ENCODE measurements at places on chromosomes 3 and 15. TPM values are rescaled to one million over a fixed set of nuclear protein-coding genes. Genes with fewer than 3 reads are reported as not detected.

DNA sequence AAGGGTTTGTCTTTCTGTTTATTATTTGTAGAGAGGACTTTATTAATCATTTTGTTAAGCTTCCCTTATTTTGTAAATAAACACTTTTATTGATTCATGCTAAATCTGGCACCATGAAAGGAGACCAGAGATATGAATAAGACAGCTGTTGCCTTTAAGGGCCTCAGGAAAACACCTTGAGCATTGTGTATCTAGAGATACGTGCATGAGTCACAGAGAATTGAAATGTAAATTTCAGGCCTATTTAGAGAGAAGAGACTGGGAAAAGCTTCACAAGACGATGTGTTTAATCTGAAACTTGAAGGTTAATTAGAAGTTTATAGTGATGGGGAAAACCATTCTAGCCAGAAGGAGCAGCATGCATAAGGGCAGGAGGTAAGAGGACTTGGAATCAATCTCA lies 28.6 kb upstream of the UTS2B start:
- H3K27ac ChIP-seq, result no peak overlapping the region
- H3K36me3 ChIP-seq, result no peaks in the 10 kb centered on the region

- H3K4me3 ChIP-seq, result no peak overlapping the region
- DNase-seq, result no peak
- no peaks in the 10 kb centered on the region for H3K36me3 ChIP-seq
- peaks cover 12% of the 10 kb centered on the region for H3K4me1 ChIP-seq
- H3K27ac ChIP-seq, result no peak overlapping the region
Observed at GRCh38 chr3:40997711-40998519, 201.4 kb upstream of the CTNNB1 start.

DNA sequence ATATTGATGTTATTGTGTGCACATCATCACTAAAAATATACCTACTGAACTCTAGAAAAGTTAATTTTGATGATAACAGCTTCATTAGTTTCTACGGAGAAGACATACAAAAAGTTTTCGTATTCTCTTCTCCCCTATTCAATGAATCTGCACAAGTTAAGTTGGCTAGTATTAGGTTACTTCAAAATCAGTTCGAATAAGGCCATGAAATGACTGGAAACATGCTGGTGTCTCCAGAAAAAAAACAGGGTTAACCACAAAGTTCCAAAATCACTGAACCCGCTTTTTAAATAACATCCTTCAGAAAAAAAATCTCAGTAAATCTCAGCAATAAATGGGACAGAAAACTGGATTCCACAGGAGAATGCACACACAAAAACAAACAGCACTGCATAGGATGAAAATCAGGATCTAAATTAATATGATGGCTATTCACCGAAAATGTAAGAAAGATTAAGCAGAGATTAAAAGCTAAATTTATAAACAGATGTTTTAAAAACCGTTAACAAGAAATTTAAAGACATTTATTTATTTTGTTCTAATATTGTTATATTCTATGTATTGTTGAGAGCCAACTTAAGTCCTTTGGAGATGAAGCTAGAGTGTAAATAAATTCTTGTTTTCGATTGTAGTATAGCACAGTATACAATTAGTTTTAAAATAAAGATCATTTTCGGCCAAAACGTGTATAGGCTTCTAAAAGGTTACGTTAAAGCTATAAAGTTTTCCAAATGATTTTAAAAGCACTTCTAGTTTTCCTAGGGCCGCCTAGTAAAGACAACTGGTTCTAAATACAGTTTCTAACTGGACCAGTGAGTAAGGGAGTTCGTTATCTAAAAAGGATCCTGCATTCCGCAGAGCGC lies 1.0 kb downstream of the IGSF11 start:
- H3K27me3 ChIP-seq, result peaks cover 34% of the 10 kb centered on the region
- no peak overlapping the region for H3K27ac ChIP-seq
- H3K4me3 ChIP-seq, result peak overlapping the region; percentile 82
- no peaks in the 10 kb centered on the region for H3K36me3 ChIP-seq

DNA sequence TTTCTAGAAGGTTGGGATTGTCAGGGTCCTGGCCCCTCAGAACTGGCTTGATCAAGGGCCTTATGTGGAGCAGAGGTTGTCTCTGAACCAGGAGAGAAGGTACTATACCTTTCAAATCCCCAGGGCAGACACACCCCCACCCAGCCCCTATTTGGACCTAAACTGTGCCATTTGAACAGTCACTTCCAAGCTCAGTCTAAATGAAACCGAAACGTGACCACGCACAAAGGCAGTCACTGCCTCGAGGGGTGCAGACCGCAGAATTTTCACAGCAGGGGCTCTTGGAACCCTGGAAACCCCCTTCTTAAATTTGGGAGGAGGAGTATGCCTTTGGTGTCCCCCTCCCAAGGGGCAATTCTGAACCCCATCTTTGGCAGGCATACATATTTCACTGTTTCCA lies 53.7 kb downstream of the GRIP2 start:
- no peaks in the 10 kb centered on the region for H3K27me3 ChIP-seq
- no peak for DNase-seq
- H3K36me3 ChIP-seq, result peaks cover 19% of the 10 kb centered on the region
- H3K4me3 ChIP-seq, result no peak overlapping the region
- H3K4me1 ChIP-seq, result no peaks in the 10 kb centered on the region

DNA sequence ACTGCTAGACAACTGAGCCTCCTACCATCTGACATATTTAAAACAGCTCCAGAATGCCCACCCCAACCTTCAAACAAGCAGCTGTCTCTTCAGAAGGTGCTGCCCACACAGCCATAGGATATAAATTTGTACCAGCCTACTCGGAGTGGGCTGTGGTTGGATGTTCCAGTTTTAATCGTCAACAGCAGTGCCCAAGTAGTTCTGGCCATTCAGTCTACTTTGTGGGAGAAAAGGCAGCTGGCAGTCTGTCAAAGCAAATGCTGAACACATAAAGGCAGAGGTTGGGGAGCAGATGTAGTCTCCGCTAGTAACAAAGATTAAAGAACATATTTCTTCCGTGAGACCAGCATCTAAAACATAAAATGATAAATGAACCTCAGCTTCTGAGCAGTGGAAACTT lies 15.9 kb upstream of the ERC2 start:
- no peaks in the 10 kb centered on the region for H3K4me1 ChIP-seq
- H3K27me3 ChIP-seq, result peaks cover 15% of the 10 kb centered on the region
- no peak for DNase-seq
- H3K4me3 ChIP-seq, result no peak overlapping the region
- H3K36me3 ChIP-seq, result no peaks in the 10 kb centered on the region

DNA sequence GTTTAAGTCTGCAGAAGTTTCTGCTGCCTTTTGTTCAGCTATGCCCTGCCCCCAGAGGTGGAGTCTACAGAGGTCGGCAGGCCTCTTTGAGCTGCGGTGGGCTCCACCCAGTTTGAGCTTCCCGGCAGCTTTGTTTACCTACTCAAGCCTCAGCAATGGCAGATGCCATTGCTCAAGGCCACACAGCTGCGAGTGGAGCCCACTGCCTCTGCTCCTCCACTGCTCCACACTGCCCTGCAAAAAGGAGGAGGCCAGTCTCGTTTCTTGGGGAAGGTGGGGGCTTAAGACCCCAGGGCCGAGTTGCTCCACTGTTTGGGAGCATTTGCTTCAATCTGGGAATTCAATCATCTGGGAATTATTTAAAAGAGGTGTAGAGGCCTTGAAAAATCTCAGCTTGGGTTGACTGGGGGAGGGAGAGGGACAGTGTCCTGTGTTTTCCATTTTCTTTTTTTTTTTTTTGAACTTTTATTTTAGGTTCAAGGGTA lies 144.6 kb upstream of the MEF2A start:
- no peaks in the 10 kb centered on the region for H3K36me3 ChIP-seq
- H3K4me1 ChIP-seq, result peaks cover 53% of the 10 kb centered on the region
- H3K27me3 ChIP-seq, result no peaks in the 10 kb centered on the region
- peak overlapping the region; percentile 43 for H3K4me3 ChIP-seq

GRCh38 chr3:12308517-12308916 lies 19.6 kb downstream of the PPARG start:
- no peak overlapping the region for H3K4me3 ChIP-seq
- H3K4me1 ChIP-seq, result no peaks in the 10 kb centered on the region
- H3K27ac ChIP-seq, result no peak overlapping the region
- no peak for DNase-seq
- no peaks in the 10 kb centered on the region for H3K36me3 ChIP-seq

DNA sequence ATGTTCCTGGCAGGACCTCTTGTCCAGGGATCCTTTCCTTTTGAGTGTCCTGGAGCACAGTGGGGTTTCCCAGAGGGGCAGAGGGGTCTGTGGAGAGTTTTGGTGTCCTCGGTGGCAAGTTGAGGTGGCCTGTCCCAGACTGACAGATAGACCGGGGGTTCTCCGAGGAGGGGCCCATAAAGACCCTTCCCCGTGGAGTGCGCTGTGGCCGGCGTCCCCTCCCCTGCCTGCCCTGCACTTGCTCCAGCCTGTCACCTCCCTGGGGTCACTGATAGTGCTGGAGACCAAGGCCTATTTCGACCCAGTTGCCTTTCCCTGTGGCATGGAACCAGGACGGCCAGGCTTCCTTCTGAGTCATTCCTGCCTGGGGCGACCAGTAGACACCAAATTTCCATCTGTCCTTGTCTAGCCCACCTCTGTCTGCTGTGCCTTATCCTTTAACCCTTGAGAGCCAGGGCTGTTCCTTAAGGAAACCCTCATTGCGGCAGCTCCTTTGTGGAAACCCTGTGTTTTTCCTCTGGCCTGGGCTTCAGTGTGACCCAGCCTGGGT lies 2.9 kb downstream of the MUC4 start:
- no peak for DNase-seq
- no peaks in the 10 kb centered on the region for H3K36me3 ChIP-seq
- H3K27me3 ChIP-seq, result no peaks in the 10 kb centered on the region
- H3K4me3 ChIP-seq, result no peak overlapping the region
- no peak overlapping the region for H3K27ac ChIP-seq

DNA sequence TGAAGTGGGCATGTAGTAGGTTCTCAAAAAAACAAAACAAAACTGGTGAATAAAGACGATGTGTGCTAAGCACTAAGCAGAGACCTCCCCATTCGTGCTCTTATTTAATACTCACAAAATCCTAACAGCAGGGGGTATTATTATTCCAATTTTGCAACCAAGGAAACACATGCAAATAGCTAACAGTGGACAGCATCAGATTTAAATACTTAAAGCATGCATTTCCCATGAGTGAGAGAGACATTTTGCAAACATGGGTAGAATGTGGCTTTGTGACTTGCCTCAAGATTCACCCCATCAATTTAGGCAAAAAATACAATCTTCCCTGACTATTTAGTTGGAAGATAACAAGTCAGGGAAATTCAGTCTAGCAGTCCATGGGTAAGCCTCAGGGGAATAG lies 946.2 kb upstream of the CFAP20DC start:
- peaks cover 93% of the 10 kb centered on the region for H3K4me1 ChIP-seq
- peaks cover 5% of the 10 kb centered on the region for H3K36me3 ChIP-seq
- peak overlapping the region; percentile 72 for H3K27ac ChIP-seq

DNA sequence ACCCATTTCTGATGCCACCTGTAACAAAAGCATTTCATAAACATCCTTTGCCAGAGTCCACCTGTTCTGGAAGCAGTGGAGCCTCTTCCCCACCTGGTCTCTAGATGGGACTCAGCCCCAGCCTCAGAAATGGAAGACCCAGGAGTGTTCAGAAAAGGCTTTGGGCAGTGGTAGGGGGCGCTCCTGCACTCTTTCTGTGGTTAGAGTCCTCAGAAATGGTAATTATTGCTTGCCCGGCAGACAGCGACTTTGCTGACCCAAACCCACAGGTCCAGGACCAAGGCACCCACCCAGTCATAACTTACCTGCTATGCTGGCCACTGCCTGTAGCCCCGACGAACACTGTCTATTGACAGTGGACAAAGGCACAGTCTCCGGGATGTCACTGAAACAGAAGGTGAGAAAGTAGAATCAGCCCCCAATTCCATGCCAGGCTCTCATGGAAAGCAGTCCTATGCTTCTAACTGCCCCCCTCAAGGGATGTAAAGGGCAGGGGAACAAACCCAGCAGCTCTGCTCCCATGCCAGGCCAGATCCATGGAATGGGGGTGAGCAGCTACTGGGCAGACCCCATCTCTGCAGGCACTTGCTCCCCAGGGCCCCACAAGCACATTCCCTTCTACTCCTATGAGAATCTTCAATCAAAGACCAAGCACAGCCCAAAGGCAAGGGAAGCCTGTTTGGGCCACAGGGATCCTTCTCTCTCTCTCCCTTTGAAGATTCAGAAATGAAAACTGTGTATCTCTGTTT lies 5.1 kb downstream of the ACAA1 start:
- no peak overlapping the region for H3K4me3 ChIP-seq
- H3K27me3 ChIP-seq, result no peaks in the 10 kb centered on the region

DNA sequence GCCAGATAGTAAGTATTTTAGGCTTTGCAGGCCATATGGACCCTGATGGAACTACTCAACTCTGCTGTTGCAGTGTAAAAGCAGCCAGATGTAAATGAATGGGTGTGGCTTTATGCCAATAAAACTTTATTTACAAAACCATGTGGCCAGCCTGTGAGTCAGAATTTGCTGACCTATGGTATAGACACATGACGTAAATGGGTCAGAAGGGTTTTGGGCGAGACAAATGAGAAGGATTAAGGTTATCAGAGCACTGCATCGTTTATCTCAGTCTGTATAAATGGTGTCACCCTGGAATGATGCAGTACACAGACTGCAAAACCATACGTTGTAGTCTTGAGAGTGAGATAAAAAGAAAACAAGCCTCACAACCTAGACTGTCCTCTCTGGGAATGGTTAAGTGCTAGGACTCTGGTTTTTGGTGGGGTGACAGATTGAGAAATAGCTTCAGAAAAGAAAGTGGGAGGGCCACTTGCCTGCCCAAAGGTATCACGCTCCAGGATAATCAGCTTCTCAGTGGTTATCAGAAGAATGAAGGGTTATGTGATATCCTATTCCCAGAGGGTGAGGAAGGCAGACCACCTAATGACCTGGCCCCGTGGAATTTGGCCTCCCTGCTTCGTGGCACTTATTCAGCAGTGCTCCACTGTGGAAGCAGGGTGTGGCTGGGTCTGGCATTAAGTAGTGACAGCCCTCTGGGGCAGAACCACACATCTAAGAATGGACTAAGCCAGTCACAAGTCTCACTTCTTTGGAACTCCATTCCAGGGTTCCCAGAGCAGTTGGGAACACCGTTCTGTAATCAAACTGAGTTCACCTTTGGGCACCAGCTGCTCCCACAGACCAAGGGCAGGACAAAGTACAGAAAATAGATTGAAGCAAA lies 46.1 kb downstream of the ABHD5 start:
- no peaks in the 10 kb centered on the region for H3K36me3 ChIP-seq
- no peaks in the 10 kb centered on the region for H3K27me3 ChIP-seq
- no peak for DNase-seq
- no peak overlapping the region for H3K4me3 ChIP-seq
- no peaks in the 10 kb centered on the region for H3K4me1 ChIP-seq

GRCh38 chr3:134255404-134255803 lies 4.7 kb upstream of the RYK start:
- H3K27me3 ChIP-seq, result peaks cover 5% of the 10 kb centered on the region
- no peak overlapping the region for H3K27ac ChIP-seq
- no peaks in the 10 kb centered on the region for H3K36me3 ChIP-seq

GRCh38 chr15:66075947-66076346 lies 177.6 kb downstream of the MEGF11 start:
- H3K27ac ChIP-seq, result no peak overlapping the region
- H3K27me3 ChIP-seq, result peaks cover 2% of the 10 kb centered on the region
- H3K36me3 ChIP-seq, result no peaks in the 10 kb centered on the region
- H3K4me1 ChIP-seq, result no peaks in the 10 kb centered on the region

The CD47 gene
- 63.7 TPM for total RNA-seq

The SNX22 gene
- total RNA-seq, result 0.19 TPM

The DHFR2 gene
- total RNA-seq, result 5.3 TPM

The APOD gene
- total RNA-seq, result 0.44 TPM

The ADGRG7 gene
- not detected for total RNA-seq

The CCDC12 gene
- total RNA-seq, result 43.0 TPM

The SERINC4 gene
- total RNA-seq, result 0.14 TPM

The SLC22A13 gene
- not detected for total RNA-seq

The CPLX3 gene
- not detected for total RNA-seq
